Memory B cell (primary cell): ENCODE measurements at places on chromosomes 5 and 9.

DNA sequence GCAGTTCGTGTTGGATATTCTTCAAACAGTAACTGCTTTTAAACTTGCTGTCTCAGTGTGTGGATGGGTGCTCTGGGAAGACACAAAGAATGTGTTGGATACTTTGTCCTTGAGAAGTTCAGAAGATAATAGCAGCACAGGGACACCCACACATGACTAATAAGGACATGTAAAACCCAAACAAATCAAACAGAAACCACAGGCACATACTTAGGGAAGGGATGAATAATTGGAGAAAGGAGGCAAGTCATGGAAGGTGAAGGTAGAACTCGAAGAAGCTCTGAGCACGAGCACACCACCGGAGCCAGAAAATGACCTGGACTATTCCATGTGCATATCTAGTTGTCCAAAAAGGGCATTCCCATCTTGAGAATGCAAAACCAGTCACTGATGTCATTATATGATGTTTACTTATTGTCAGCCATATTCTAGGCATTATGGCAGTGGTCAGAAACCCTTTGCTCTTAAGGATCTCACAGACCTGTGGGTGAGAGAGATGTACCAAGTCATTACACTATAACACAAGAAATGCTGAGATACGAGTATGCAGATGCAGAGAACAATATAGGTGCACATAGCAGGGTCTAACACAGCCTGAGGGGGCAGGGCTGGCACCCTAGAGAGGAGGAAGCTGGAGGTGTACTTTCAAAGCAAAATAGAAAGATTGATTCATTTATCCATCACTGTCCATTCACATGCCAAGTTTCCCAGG is 152.9 kb downstream of the PIK3R1 start:
- no peak for DNase-seq

DNA sequence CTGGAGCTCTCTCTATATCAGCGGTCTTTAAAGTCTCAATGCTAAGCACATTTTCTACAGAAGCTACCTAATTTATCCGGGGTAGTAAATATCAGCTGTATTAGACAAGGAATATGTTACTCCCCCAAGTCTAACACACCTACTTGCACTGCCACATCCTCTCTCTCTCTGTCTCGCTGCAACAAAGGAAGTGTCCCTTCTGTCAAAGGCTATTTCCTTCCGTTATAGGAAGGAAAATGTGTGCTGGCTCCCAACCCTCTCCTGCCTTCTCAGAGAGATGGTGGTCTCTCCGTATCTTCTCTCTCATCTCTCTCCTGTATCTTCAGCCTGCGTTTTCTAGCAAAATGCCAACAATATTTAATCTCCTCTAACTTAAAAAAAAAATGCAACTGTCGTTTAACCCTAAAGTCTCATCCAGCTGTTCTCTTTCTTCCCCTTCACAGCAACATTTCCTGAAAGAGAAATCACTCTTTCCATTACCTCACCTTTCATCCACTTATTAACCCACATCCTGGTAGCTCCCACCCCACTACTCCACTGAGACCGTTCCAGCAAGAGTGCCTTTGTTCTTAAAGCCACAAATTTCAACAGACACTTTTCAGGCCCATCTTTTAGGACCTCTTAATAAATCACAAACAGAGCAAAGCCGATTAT is 2.3 kb downstream of the TTF1 start:
- no peak for DNase-seq

GRCh38 chr5:36619012-36619635 is 12.7 kb downstream of the SLC1A3 start:
- DNase-seq = no peak

DNA sequence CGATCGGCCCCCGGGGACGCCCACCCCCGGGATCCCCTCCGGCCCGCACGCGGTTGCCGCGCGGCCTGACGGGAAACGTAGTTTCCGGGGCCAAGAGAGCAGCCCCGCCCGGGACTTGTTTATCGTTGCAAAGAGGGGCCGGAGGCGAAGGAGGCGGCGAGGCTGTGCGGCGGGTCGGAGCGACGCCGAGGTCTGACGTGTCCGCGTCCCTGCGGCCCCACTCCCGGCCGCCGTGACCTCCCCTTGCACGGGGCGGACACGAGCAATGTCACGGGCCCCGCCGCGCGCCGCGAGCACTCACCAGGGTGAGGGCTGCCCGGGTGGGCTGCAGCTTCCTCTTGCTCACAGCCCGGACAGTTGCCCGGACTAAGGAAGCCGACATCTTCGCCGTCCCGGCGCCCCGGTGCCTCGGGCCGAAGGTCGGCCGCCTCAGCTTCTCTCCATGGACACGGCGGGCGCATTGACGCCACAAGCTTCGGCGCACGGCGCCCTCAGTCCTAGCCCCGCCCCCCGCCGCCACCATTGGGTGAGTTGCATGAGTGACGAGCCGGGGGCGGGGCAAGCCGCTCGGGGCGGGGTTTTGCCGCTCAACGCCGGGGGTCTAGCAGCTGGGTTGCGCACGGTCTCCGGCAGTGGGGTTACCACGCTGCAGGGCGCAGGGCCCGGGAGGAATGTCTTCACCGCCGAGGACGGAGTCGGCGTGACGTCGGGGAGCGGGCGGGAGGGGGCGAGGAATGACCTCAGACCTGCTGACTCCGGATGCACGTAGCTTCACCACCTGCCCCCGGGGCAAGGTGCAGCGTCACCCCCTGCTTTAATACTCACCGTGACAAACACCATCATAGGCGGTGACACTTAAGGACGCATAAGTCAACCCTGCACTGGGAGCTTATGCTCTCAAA is at the start of gene ISCA1:
ISCA1 (minus strand) TSS at position 462 of the 902 bp plus-strand sequence; CDS start at position 382, 80 bp downstream.
- DNase-seq = peak; percentile 99

DNA sequence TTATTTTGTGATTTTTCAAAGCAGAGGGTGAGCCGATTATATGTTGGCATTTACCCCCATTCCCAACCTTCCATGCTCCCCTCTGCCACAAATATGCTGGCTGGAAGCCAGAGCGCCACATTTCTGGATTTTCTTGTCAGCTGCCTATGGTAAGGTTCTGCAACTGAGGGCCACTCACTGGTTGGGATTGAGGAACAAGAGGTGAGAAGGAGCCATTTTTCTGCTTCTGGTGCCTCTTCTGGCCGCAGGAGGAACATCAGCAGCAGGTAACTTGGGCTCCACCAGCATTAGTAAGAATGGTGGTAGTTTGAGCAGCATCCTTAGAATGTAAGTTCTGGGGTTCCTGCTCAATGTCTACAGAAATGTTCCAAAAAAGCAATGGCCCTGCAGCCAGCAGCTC is 159.5 kb upstream of the MAST4 start:
- no peak for DNase-seq

DNA sequence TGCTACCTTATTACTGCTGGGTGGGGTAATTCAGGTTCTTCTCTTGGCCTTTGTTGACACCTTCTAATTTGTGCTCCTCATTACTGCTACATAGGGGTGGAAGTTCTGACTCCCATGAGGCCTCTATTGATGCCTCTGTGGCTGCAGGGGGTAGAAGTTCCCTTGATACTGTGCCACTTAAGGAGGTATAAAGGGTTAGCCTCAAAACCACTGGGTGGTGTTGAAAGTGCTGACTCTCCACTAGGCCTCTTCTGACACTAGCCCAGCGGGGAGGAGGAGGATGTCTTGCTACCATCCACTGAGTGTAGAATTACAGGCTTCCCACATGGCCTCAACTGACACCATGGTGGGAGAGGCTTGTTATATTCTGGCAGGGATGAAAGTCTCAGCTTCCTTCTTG is 36.7 kb upstream of the CCDC112 start:
- no peak for DNase-seq

- no peak for DNase-seq
Observed at GRCh38 chr9:79709743-79710674, 138.2 kb downstream of the TLE4 start.

DNA sequence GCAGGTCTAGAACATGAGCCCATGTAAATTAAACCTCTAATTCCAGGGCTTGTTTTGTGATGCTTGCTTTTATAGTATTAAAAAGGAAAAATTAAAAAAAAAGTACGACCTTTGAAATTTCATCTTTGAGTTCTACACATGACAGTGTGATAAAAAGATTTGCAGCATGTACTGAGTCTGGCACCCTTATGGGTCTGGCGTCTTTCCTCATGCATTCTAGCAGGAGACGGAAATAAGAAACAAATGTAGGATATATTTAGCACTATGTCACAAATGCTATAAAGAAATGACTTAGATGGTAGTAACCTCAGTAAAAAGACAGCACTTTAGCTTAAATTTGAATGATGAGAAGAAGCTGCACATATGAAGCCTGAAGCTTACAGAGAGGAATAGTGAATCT is 1474.3 kb upstream of the CDH6 start:
- no peak for DNase-seq

DNA sequence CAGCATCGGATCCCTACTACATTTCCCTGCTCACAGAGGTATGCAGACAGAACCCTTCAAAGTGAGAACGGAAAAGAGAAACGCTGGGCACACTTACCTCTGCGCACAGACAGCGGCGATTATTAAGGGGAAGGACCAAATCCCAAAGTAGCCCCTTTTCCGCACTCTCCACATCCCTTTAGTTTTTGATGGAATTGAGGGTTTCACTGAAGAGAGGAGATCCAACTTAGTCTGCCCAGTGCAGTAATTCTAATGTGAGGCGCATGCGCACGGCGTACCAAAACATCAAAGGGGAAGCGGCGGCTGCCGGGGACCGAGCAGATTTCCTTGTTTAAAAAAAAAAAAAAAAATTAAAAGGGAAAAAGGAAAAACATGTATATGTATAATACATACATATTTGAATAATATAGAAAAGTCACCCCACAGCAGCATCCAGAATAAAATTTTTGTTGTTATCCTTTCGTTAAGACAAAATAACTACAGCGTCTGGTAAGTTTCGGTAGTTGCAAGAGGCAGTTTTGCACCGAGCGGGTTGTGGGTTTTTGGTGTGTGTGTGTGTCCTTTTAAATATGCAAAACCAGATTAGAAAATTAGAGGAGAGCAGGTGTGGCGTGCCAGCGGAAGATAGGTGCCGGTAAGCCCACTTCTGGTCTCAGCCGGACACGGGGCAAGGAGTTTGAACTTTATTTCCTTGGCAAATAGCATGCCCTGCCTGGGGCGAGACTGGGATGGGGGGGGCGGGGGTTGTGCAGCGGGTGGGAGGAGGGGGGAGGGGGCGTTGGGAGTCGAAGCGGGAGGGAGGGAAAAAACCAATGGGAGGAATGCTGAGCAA is at the start of gene GABRB2:
GABRB2 (minus strand) TSS at position 256 of the 832 bp plus-strand sequence; CDS start at position 174, 82 bp downstream.
- no peak for DNase-seq

- DNase-seq = no peak
Observed at GRCh38 chr9:112384690-112385089, 4.8 kb downstream of the HSDL2 start.

DNA sequence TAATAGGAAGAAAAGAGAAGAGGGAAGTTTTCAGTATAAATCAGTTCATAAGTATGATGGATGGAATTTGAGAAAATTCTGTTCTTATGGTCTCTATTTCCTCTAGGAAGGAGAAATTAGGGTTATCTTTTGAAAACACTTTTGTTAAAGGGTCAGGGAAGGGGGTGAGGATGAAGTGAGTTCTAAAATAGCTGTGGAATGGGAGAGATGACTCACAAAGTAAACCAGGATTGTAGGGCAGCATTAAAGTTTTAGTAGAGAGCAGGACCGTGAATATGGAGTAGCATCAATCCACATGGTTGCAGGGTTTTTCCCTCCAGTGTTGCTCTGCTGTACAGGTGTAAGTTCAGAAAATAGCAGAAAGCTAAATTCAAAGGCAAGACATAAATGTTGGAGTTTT is 32.4 kb downstream of the MUSK start:
- DNase-seq = no peak

GRCh38 chr9:35501946-35502345 is 12.0 kb downstream of the RUSC2 start:
- no peak for DNase-seq

GRCh38 chr9:77183581-77183980 is 6.2 kb downstream of the VPS13A start:
- DNase-seq = no peak

GRCh38 chr5:167708449-167708848 is 583.0 kb upstream of the WWC1 start:
- no peak for DNase-seq

DNA sequence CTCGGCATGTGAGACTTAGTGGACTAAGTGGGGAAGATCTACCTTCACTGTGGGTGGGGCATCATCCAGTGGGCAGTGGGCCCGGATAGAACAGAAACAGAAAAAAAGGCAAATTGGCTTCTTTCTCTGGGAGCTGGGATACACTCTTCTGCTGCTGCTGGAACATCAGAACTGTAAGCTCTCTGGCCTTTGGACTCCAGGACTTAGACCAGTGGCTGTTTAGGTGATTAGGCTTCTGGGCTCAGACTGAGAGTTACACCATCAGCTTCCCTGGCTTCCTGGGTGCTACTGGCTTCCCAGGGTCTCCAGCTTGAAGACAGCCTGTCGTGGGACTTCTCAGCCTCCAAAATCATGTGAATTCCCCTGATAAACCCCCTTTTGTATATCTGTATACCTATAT is 122.7 kb upstream of the SLC28A3 start:
- DNase-seq = no peak

- DNase-seq = peak; percentile 11
Observed at GRCh38 chr9:137315581-137316011, 13.5 kb upstream of the NRARP start.

DNA sequence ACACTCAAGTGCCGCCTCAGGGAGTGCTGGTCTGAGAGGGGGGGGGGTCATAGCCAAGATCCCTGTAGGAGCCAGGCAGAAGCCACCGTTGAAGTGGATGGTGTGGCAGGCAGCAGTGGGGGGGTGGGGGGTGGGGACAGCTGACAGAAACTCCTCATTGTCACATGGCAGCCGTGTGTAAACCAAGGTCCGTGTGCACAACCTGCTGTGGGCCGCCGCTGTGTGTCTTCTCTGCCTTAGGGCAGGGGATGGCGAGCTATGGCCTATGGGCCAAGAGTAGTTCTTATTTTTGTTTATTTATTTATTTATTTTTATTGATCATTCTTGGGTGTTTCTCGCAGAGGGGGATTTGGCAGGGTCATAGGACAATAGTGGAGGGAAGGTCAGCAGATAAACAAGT is 13.4 kb downstream of the SQSTM1 start:
- DNase-seq = no peak

GRCh38 chr5:126984632-126985031 is 45.7 kb downstream of the MARCHF3 start:
- no peak for DNase-seq

GRCh38 chr5:400282-401145 is 42.5 kb upstream of the EXOC3 start:
- DNase-seq = no peak

DNA sequence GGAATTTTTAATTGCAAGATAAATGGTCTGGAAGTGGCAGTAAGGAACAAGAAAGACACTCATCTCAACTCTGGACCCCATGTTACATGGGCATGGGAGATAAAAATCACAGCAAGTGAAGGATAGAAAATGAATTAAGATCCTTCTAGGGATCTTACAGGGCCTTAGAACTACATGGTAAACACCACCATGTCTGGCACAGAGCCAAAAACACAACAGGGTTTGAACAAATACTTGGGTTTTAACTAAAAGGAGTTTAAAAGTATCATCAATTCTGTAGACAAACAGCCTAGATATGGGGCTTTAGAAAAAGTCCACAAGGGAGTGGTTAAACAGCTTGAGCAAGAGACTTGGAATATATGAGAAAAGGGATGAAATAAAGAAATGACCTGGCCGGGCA is 366.4 kb downstream of the ARL15 start:
- DNase-seq = no peak
